ENCODE measurements at places on chromosomes 6 and 20.

DNA sequence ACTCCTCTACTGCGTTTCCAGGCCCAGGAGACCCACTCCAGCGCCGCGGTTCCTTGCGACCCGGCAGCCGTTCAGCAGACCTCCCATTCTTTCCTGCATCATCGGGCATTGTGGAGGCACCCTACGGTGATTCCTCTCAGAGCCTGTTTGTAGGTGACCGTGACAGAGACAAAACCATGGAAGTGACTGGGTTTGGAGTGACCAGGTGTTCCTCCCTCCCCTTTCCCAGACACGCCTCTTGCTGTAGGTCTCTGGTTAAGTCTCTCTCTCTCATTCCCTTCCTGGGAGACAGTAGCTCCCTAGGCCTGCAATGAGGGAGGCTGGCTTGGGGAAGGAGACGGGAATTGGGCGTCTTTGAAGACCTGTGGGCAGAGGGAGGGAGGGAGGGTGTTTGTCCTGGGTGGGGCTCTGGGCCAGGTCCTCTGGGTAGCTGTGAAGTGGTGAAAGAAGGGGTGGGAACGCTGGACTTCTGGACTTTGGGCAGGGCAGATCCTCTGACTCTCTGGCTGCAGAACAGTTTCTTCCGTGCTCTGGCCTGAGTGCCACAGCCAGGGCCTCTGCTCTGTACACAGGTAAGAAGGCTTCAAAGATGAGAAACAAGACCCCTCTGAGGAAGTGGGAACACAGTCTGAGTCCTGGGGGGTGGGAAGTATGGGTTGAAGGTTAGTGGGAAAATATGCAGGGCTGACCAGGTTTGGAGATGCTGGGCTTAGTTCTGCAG is 763 bp downstream of the KLC4 start:
- no peak for DNase-seq

DNA sequence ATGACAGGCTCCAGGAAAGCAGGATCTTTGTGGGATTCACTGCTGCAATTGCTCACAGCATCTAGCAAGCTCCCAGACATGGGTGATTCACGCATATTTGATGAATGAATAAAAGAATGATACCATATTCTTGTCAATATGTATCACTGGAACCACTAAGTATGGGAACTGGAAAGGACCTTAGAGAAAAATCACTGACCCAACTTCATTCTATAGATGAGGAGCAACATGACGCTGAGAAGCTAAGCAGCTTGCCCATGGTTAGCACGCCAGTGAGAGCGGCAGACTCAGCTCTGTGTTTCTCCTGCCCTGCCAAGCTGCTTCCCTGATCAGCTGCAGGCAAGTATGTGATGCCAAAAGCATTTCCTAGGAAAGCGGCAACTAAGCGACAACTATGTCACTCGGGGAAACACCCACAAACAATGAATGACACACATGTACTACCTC is 66.8 kb downstream of the PPP1R3G start:
- DNase-seq, result peak; percentile 63

DNA sequence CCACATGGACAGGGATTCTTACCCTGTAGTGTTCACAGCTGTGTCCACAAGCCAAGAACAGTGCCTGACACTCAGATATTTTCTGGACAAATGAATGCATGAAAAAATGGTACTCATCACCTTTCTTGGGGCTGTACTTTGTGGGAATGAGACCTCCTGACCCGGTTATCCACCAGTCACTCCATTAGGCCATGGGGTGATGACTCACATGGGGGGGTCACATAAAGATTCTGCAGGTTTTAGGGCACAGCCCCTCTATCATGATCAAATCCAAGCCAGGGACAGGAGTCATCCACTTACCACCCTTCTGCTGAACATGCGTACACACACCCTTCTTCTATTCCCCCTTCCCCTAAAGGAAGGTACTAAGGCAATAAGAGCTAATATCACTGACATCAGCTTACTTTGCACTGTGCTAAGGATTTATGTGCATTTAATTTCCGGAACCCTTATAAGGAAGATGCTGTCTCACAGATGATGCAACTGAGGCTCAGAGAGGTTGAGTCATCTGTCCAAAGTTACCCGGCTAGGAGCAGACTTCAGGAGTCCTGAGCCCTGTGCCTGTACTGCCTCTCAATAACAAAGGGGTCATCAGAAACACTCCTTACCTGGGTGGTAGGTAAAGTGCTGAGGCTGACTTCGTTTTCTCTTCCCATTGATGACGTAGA is 107.8 kb downstream of the NFATC2 start:
- DNase-seq, result peak; percentile 79

- no peak for DNase-seq
These were observed 223.7 kb upstream of the SYNCRIP start for GRCh38 chr6:85866370-85866730.

GRCh38 chr6:79525272-79526100 is 11.7 kb downstream of the LCA5 start:
- peak; percentile 76 for DNase-seq

DNA sequence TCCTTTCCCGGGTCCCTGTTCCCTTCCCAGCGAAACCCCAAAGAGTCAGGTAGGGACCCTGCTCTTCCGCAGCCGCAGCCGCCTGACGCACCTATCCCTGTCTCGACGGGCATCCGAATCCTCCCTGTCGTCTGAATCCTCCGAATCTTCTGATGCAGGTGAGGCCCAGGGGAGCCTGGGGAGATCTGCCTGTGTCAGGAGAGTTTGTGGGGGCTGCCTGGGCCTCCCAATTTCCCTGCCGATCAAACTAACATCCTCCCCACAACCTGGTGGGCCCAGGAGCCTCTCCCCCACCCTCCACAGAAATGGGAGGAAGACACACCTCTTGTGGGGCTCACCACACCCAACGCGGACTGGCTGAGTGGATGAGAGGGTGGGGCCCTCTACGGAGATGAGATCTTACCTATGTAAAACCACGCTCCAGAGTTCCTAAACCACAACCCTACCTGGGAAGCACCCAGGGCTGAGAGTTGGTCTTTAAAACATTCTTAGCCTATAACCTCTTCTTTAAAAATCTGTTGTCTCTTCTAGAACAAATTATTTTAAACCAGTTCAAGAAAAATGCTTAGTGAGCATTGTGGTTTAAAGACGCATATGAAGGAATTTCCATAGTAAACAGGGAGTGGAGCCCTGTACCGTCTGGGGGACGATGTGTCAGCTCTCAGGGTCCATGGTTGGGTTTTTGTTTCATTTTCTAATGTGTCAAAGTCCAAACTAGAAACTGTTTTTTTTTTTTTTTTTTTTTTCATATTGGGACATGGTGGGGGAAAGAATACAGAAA is 1.7 kb downstream of the CDC25B start:
- DNase-seq, result no peak

- DNase-seq, result no peak
These were observed 350.7 kb downstream of the LAMA2 start for GRCh38 chr6:129233458-129234134.

DNA sequence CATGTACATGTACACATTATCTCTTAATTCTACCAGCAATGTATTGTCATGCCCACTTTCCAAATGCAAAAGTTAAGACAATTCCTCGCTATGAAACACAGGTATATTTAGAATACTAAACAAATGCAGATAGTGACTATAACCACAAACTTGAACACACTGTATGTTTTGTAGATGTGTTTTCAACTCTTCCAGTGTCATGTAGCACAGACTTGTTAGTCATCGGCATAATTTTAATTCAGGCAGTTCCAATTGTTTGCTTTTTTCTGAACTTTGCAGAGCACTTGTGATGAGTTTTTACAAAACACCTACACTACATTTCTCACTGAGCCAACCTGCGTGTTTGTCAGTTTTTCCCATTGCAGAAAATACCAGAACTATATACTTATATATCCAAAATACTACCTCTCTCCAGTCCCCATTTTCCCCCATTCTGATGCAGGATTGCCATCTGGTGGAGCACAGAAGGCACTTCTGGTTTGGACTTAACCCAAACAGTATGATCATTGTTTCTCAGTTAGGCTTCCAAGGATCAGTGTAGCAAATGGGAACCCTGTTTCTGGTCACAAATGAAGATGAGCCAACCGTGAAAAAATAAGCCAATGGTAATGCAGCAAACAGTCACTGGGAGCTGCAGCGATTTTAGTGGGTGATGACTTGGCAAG is 143.4 kb downstream of the ADGRB3 start:
- DNase-seq, result peak; percentile 78

- no peak for DNase-seq
These were observed 108.1 kb downstream of the CEBPB start for GRCh38 chr20:50298554-50299324.

DNA sequence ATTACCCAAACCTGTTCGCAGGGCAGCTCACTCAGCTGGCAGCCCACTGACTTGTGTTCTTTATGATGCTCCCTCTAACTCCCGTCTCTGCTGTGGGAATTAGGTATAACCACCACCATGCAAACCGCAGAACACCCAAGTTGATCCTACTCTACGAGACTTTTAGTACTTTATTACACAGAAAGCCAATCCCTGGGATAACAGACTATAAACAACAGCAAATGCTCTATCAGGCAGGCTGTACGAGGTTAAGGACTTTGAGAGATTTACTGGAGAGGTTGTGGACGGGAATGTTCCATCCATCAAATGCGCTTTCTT is 241.1 kb downstream of the FOXC1 start:
- no peak for DNase-seq

- no peak for DNase-seq
These were observed 151.8 kb upstream of the PRND start for GRCh38 chr20:4569865-4570264.

DNA sequence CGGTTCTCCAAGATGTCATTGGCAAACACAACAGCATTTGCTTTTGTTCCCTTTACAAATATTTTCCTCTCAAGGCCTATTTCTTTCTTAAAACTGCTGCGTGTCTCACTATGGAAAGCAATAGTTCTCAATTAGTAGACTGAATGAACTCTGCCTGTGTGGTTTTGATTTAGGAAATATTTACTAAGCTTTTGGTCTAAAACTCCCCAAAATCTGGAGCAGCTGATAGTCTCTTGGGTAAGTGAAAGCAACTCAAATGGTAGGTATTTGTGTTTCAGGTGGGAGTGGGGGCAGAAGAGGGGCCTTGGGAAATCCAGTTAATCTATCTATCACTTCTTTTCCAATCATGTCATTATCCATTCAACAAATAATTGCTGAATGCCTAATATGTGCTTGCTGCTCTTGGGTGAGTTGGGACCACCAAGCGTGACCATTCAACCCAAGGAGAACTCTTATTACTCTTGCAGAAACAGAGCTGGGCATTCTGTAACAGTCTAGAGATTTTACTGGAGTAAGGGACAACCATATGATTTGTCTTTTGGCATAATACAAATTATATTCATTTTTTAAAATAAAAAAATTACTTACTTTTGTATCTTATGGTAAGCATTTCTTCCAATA is 33.2 kb upstream of the ADTRP start:
- DNase-seq, result no peak

GRCh38 chr20:41196653-41197225 is 59.4 kb downstream of the PLCG1 start:
- DNase-seq, result no peak

DNA sequence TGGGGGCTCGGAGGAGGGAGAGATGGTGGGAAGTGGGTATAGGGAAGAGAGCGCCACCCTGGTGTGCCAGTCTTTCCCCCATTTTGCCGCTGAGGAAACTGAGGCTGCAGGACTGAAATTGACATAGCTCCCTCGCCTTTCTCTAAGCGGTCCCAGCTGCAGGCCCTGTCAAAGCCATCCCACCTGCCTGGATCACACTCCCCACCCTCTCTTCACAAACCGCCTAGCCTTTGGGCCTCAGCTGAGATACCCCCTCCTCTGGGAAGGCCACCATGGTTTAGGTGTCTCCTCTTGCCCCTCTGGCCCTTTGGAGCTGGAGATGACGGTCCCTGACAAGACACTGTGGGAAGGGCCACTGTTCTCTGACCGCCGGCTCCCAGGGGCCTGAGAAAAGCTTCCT is 16.9 kb downstream of the SRC start:
- no peak for DNase-seq

DNA sequence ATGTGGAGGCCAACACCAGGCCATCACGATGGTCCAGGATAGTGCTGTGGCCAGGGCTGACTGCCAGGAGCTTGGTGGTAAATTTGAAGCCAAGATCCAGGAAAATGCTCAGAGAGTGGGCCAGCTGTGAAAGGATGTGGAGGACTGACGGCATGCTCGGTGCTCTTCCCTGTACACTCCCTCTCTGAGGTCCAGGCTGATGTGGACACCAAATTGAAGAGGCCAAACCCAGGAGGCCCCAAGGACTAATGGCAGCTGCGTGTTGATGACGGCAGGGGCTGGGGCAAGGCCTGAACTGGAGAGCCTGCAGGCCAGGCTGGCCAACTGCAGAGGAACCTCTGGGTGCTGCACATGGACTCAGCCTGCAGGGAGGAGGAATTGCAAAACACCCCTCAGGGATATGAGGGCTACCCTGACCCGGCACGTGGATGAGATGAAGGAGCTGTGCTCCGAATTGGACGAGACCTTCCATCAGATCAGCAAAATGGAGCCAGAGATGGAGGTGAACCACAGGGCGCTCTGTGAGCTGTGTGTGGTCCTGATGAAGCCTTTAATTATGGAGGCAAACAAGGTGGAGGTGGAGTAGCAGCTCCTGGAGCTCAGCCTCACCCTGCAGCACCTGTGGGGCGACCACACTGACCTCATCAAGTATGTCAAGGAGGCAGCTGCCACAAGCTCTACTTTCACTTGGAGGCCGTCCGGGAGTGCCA is 6.9 kb upstream of the RAET1E start:
- DNase-seq, result no peak

DNA sequence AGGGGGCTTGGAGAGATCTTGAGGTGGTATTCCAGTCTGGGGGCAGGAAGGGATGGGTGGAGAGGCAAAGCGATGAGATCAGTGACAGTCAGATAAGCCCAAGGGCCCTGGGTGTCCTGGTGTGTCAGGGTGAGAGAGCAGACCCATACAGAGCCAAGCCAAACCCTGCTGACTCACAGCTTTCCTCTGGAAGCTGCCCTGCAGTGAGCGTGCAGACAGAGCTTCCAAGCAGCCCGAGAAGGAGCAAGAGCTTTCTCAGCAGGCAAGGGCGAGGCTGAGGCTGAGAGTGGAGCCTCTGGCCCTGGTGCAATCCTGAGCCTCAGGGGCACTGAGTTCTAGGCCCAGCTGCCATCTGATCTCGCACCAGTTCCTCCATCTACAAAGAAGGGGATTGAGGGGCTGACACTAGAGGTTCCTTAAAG is 91.1 kb upstream of the HIVEP1 start:
- peak; percentile 88 for DNase-seq

- DNase-seq, result peak; percentile 70
These were observed 205.2 kb downstream of the FARS2 start for GRCh38 chr6:5466281-5467136.

All from fibroblast of pulmonary artery (primary cell).